AG04450 (cell line): ENCODE measurements at places on chromosomes 13 and 19. TPM values are rescaled to one million over a fixed set of nuclear protein-coding genes. Genes with fewer than 3 reads are reported as not detected.

FGF21 gene
- not detected in 2 replicates for polyA plus RNA-seq

OR7A5 gene
- not detected in 2 replicates for polyA plus RNA-seq

DNA sequence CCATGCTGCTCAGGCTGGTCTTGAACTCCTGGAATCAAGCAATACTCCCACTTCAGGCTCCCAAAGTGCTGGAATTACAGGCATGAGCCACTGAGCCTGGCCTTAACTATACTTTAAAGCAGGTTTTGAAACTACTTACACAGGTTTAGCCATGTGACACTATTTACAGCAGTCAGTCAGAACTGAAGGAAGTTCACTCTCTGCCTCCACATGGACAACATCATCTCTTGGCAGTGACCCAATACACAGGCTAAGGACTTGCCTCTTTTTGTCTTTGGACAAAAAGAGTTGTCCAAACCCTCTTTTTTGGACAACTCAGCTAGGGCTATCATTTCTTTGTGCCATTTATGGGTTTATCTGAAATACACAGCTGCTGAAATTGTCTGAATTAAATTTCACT is 89.0 kb upstream of the CLDN10 start:
- no peak for DNase-seq

ZNF440 gene
- 4.9 and 6.3 TPM in 2 replicates for polyA plus RNA-seq

CALR3 gene
- not detected in 2 replicates for polyA plus RNA-seq

PSG6 gene
- not detected in 2 replicates for polyA plus RNA-seq

ZNF880 gene
- polyA plus RNA-seq, result 15.6 and 19.9 TPM in 2 replicates

GRCh38 chr19:38650911-38651584 is 3.6 kb downstream of the ACTN4 start:
- DNase-seq, result no peak

DNA sequence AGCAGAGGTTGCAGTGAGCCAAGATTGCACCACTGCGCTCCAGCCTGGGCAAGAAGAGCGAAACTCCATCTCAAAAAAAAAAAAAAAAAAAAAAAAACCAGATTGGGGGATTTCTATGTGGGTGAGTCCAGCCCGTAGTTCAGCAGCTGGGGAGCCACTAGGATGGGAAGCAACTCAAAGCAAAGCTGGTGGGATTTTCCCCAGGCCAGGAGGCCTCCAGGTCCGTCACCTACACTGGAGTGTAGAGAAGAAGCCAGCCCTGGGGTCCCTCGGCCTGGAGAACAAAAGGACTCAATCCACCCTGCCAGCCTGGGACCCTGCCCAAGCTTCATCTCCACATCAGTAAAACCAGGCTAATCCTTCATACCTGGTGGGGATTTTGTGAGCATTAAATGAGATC is 121.3 kb upstream of the CACNA1A start:
- DNase-seq, result no peak

- no peak for DNase-seq
Observed at GRCh38 chr13:20306039-20306438, 73.9 kb upstream of the GJB6 start.

LHB gene
- 0.31 TPM in 1 of 2 replicates, not detected in the other for polyA plus RNA-seq

- no peak for DNase-seq
Observed at GRCh38 chr19:17831419-17831888, 10.1 kb upstream of the INSL3 start.

DNA sequence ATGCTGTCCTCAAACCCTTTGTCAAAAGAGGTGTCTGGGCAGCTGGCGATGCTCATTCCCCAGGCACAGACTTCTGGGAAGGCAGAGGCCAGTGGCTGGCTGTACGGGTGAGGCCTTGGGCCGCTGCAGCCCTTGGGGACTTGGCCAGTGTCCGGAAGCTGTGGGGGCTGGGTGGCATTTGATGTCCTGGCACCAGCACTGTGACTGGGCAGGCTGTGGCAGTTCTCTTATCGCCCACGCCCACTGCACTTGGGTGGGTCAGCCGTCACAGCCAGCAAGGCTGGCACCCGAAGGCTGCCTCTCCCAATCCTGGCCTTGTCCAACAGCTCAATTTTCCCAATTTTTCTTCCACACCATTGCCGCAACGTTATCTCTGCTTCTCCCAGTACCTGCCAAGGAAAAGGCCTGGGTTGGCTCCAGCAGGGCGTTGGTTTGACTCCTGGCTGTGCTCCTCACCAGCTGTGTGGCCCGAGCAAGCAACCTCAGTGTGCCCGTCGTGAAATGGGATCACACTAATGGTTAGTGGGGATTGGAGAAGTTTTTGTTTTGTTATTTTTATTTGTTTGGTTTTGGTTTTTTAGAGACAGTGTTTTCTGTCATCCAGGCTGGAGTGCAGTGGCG is 12.7 kb upstream of the SLC44A2 start:
- no peak for DNase-seq

- no peak for DNase-seq
Observed at GRCh38 chr19:10343495-10343894, 4.1 kb upstream of the ICAM3 start.

ZNF415 gene
- 14.5 and 19.3 TPM in 2 replicates for polyA plus RNA-seq

- DNase-seq, result no peak
Observed at GRCh38 chr13:29077051-29077813, 257.1 kb downstream of the MTUS2 start.

APOC4 gene
- not detected in 2 replicates for polyA plus RNA-seq

DNA sequence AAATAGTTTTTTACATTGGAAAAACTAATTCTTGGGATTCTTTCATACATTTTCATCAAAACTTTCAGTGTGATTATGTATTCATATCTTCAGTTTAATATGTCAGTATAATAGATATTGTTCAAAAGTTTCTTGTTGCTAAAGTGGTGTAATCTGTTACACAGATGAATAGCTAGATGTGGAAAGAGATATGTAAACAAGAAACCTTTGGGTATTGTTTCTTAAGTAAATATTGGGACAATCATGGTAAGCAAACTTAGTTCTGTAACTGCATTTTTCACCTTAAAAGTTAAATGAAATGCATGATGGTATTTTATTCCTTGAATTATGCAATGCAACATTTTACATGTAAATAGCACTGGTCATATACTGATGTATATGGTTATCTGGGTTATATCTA is 12.2 kb downstream of the ABHD13 start:
- no peak for DNase-seq
